ENCODE measurements at places on chromosomes 4 and X.

GRCh38 chr4:62814510-62815047 is 1594.7 kb downstream of the TECRL start:
- peak; percentile 69 for DNase-seq

DNA sequence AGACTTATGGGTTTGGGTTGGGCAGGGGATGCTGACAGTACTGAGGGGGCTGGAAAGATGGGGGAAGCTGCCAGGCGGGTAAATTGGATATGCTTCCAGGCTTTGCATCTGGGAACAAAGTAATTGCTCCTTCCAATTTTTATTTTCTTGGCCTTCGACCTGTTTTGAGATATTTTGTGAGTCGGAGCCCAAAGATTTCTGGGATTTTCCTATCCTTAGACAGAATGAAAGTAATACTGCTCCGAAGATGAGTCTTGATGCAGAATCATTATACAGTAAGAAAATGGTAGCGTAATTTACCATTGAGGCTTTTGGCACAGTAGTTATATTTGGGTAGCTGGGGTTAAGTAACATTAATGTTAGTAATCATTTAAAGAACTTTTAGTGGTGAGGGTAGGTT is 1.4 kb downstream of the SMARCA5 start:
- DNase-seq = no peak

GRCh38 chr4:105236202-105236915 is 89.7 kb downstream of the TET2 start:
- no peak for DNase-seq

- no peak for DNase-seq
Observed at GRCh38 chr4:176291748-176292147, 22.7 kb upstream of the ASB5 start.

- DNase-seq = no peak
Observed at GRCh38 chrX:56554870-56555269, 8.6 kb upstream of the UBQLN2 start.

DNA sequence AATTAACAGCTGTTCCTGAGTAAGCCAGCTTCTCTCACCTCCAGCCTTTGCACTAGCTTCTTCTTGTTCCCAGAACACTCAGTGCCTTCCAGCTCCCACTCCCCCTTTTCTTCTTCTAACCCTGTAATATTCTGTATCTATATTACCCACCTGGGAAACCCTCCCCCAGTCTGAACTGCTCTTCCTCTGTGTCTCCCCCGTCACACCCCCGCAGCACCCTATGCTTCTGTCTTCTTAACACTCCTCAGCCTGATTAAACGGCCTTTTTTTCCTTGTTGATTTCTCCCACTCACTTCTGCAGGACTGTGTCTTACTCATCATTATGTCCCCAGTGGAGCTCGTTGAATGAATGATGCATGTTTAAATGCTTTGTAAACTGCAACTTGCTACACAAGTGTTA is 9.0 kb upstream of the LONRF3 start:
- no peak for DNase-seq

- DNase-seq = no peak
Observed at GRCh38 chr4:14524276-14524675, 478.0 kb upstream of the CPEB2 start.

- peak; percentile 1 for DNase-seq
Observed at GRCh38 chrX:110156167-110156754, 153.3 kb downstream of the TMEM164 start.

DNA sequence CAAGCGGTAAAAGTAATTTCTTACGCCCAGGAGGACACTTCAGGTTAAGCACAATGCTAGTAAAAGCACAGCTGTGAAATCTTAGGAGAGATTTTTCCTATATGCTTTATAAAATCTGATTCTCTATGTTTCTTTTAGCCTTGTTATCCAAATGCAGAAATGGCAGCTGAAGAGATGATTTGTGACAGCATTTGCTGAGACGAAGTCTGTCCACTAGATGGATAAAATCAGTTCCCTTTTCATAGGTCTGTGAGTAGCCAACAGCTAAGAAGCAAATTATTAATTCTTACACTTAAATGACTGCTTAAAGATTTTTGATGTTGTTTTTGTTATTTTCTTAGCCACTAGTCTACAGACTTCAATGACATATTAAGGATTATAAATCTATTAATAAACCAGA is 5.3 kb downstream of the GPM6A start:
- no peak for DNase-seq

GRCh38 chrX:53356186-53356585 is 66.3 kb downstream of the SMC1A start:
- DNase-seq = no peak

DNA sequence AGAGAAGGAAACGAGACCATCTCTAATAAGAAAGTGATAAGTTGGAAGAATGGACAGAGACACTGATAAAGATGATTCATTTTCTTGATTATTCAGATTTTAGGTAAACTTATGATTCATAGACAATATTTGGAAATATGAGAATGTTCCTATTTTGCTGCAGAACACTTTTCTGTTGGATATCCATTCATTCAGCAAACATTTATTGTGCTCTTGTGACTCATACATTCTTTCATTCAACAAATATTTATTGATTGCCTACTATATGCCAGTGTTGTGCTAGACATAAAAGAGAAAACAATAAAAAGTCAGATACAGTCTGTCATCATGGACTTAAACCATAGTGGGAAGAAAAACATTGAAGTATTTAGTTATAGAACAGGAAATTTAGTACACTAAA is 1232.0 kb downstream of the STIM2 start:
- DNase-seq = no peak

GRCh38 chr4:122326908-122327307 is 51.9 kb upstream of the ADAD1 start:
- no peak for DNase-seq

DNA sequence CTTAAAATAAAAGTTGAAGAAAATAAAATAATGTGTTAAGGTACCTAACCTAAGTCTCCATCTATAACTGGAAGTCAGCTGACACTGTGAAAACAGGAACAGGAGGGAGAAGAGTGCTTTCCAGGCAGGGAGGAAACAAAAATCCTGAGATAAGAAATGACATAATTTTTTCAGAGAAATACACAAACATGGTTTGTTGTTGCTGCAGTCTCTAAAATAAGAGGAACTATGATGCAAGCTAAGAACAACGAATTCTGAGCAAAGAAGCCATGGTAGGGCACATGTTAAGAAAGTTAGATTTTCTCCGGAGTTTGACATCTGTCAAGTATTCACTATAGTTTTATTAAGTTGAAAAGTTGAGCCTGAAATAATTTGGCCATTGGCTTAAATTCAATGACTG is 26.9 kb downstream of the PAPSS1 start:
- DNase-seq = no peak

DNA sequence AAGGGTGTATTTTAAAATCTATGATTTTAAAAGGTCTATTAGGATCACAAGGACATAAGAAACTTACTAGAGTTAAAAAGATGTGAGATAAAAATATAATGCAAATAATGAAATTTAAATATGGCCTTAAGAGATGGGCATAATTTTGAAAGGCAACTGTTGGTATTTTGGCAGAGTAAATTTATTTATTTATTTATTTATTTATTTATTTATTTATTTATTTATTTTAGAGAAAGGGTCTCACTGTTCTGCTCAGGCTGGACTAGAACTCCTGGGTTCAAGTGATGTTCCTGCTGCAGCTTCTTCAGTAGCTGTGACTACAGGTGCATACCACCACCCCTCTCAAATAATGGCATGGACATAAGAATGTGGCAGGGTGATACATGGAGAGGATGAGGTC is 932.1 kb upstream of the LCORL start:
- DNase-seq = no peak

GRCh38 chrX:50881028-50881427 is 29.5 kb upstream of the BMP15 start:
- no peak for DNase-seq

- peak; percentile 53 for DNase-seq
Observed at GRCh38 chr4:113468165-113469022, 293.1 kb downstream of the CAMK2D start.

DNA sequence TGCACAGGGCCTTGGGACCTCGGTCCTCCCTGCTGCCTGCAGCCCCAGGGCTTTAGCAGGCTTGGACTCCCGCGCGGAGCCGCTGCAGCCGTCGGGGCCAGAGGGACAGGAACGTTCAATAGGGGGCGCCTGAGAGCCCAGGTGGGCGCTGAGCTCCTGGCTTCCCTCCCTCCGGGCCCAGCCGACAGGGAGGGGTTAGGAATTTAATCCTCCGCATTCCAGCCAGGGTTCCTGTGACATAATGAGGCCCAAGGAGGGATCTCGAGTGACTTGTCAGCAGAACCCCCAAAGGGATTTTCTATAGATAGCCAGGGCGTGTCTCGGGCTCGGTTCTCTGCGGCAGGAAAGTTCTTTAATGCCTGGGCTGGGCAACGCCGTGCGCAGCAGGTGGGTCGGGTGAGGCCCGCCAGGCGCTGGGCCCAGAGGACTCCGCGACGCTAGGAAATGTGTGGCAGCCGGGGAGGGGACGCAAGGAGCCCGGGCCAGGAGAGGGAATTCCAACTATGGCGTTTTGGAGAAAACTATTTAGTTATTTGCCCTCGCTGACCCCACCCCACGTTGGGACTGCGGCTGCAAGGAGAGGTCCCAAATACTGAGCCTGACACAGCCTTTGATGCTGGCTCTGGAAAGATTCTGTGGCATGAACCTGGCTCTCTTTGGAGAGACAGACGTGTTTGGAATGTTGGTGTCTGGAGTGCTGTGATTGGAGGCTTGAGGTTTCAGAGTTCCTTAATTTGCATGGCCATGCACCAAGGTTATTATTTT is 285.2 kb upstream of the GATB start:
- DNase-seq = no peak

- DNase-seq = no peak
Observed at GRCh38 chrX:71509289-71509688, 23.6 kb upstream of the OGT start.

DNA sequence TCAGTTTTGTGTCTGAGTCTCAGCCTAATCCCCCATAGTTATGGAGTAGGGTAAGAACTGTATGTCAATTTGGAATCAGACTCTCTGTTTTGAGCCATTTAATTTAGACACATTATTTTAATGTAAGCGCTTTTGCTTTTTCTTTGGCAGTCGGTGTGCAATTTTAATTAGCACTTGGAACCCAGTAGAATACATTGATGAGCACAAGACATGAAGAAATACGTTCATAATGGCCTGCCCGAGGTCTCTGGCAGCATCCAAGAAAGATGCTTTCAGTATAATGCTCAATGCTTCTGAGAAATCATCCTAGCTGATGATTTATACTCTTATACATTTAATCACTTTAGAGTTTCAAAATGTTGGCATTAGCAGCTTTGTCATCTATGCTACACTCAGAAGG is 8.9 kb upstream of the TAPT1 start:
- DNase-seq = no peak

GRCh38 chr4:116005806-116006088 is 892.3 kb upstream of the NDST4 start:
- no peak for DNase-seq

GRCh38 chr4:144674711-144675110 is 28.8 kb downstream of the HHIP start:
- no peak for DNase-seq

GRCh38 chrX:134542485-134542884 is 82.5 kb downstream of the HPRT1 start:
- DNase-seq = peak; percentile 57

GRCh38 chr4:81786063-81786763 is 314.5 kb upstream of the RASGEF1B start:
- no peak for DNase-seq

- DNase-seq = no peak
Observed at GRCh38 chr4:145283909-145284308, 103.5 kb upstream of the OTUD4 start.

Measured in Kasumi-1 (cell line).